Caco-2 (cell line): ENCODE measurements at places on chromosomes 12 and 14.
A peak's percentile ranks its signal among the peaks of the same experiment; 100 is the strongest.

DNA sequence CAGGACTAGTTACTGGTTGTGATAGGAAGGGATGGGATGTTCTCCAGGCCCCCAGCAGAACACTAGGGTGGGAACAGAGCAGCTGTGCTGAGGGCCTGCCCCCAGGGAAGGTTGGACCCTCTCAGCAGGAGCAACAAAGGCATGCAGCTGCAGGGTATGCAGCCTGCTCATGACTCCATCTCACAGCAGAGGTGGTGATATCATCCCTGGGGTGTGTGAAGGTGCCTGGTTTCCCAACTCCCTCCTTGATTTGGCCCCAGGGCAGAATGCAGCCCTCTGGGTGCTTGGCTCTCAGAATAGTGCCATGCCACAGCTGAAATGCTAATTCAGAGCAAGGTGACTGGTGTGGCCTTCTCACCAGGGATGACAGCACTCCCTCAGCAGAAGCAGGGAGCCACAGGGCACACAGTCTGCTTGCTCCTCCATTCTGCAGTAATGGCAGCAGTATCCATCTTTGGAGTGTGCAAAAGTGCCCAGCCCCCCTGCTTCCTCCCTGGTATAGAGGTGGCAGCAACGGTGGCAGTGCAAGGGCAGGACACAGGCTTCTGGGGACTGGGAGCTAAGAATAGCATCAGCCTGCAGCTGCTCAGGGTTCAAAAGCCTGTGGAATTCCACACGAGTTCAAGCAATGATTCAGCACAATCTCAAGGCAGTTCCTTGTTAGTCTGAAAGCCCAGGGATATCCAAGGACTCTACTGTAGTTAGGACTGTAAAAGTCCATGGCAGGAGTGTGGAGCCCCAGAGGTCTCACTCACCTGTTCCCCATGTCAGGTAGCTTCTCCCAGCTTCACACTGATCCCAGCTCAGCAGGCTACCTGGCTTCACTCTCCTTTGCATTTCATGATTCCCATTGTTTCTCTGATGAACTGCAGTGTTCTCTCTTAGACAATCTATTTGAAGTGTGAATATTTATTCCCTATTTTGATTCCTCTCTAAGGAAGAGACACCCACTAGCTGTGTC is 298.1 kb upstream of the FOXG1 start:
- no peak overlapping the region for H3K4me3 ChIP-seq
- H3K27ac ChIP-seq = no peak overlapping the region
- H3K36me3 ChIP-seq = no peaks in the 10 kb centered on the region
- no peaks in the 10 kb centered on the region for H3K27me3 ChIP-seq
- DNase-seq = no peak

GRCh38 chr12:95304673-95305198 is 87.1 kb downstream of the VEZT start:
- no peak overlapping the region for H3K4me3 ChIP-seq
- peaks cover 26% of the 10 kb centered on the region for H3K4me1 ChIP-seq
- no peaks in the 10 kb centered on the region for H3K36me3 ChIP-seq

GRCh38 chr12:124039276-124039675 is 66.3 kb downstream of the ZNF664 start:
- H3K4me3 ChIP-seq = no peak overlapping the region
- no peaks in the 10 kb centered on the region for H3K36me3 ChIP-seq
- H3K27ac ChIP-seq = no peak overlapping the region
- DNase-seq = no peak

DNA sequence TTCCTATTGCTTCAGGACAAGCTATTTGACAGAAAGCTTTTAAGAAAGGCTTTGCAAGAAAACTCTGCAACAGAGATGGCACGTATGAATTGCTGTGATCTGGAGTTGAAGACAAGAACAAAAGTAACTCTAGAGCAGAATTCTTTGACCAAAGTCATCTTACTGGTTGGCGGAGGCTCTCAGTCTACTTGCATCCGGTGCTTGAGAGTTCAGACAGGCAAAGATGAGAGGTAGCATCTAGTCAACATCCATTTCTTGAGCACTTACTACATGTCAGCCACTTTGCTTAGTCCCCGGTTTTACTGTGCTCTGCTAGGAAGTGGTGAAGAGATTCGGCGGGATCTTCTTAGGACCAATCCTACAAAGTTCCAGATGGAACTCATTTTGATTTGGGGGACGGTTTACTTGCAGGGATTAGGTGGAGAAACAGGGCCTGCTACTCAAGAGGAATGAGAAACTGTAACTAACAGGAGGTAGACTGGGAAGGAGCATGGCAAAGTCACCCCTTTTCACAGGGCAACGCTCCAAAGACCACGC is 404 bp upstream of the CCDC91 start:
- peak overlapping the region; percentile 82 for H3K4me3 ChIP-seq
- peak overlapping the region; percentile 98 for H3K27ac ChIP-seq
- peaks cover 11% of the 10 kb centered on the region; the same call in 1 of the 2 replicates for H3K4me1 ChIP-seq
- H3K36me3 ChIP-seq = no peaks in the 10 kb centered on the region
- no peaks in the 10 kb centered on the region for H3K27me3 ChIP-seq

DNA sequence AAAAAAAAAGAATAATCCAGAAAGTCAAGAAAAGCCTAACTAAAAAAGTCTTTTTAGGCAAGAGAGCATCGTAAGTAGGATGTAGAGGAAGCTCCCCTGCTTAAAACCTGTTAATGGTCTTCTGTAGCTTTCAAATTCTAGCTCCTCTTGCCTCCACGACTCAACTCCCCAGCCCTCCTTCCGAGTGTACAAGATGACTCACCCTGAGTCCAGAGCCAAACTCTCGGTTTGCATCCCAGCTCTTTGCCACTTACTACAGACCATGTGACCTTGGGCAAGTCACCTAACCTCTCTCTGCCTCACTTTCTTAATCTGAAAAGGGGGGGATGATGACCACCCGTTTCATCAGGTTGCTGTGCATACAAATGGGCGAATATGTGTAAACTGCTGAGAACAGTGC is 460.4 kb downstream of the DPF3 start:
- no peaks in the 10 kb centered on the region for H3K4me1 ChIP-seq
- no peak overlapping the region for H3K27ac ChIP-seq
- no peaks in the 10 kb centered on the region for H3K36me3 ChIP-seq
- no peak overlapping the region for H3K4me3 ChIP-seq
- H3K27me3 ChIP-seq = no peaks in the 10 kb centered on the region; the same call in 1 of the 2 replicates
- no peak for DNase-seq

DNA sequence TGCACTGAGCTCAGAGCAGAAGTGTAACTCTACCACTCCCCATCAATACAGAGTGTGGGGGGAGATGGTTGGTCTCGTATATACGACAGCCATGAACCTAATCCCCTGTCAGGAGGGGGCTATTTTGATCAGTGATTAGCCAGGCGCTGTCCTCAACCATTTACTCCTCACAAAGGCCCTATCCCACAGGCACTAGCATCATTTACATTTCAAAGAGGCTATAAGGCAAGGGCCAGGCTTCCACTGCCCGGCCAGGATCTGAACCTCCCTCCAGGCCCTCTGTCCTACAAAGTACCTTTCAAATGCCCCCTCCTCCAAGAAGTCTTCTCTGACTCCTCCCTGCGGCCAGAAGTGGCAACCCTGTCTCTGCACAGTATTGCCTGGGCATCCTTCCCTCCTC is 74.7 kb downstream of the ITPK1 start:
- no peak overlapping the region for H3K4me3 ChIP-seq
- DNase-seq = no peak
- peak overlapping the region; percentile 90 for H3K27ac ChIP-seq
- H3K27me3 ChIP-seq = no peaks in the 10 kb centered on the region
- H3K36me3 ChIP-seq = no peaks in the 10 kb centered on the region
- H3K4me1 ChIP-seq = peaks cover 77% of the 10 kb centered on the region

DNA sequence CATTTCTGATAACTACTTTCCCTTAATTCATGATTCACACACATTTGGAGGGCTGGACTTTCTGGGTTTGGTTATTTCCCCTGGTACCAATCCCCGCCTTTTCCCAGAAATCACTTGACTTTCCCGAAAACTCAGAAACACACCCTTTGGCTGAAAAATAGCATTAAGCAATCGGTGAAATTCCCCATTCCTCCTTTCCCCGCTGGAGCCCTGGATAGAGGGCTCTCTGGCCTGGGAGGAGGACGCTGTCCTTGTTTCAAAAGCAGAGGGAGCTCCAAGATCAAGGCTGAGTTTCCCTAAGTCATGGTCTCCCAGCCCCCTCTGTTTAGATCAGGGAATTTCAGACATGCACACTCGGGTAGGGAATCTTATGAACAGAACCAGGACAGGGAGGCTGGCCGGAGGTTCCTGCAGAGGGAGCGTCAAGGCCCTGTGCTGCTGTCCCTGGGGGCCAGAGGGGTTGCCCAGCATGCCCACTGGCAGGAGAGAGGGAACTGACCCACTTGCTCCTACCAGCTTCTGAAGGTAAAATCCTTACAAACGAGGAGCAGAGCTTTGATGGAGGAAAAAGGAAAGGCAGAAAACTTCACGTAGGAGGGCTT is at the start of gene C1S:
TSS of gene C1S (plus strand) at position 366 of the 602 bp plus-strand sequence. CDS start 1,195 bp downstream, outside the sequence.
- H3K27ac ChIP-seq = peak within 1 kb of the TSS; percentile 38
- no peaks in the 10 kb centered on the region for H3K27me3 ChIP-seq
- peak; percentile 78 for DNase-seq
- H3K36me3 ChIP-seq = no peaks in the 10 kb centered on the region

DNA sequence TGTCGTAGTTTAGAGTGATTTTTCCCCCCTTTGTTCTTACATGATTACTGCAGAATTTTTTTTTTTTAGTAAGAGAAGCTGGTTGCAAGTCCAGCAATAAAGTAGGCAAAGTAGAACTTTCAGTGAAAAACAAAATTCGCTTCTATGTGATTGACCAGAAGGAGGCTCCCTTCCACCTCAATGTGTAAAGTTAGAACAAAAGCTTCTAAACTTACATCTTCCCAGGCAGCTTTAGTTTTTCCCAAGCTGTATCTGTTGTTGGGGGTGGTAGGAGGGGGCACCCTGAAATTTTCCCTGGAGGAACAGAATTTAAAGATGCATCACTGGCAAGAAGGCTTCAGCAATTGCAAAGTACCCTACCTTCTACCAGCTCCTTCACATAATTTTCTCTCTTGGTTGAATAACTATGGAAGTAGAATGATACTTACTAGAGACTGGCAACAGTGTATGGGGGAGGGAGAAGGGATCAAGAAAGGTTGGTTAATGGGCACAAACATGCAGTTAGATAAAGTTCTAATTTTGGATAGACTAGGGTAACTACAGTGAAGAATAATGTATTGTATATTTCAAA is 87.3 kb upstream of the E2F7 start:
- DNase-seq = no peak
- no peaks in the 10 kb centered on the region for H3K4me1 ChIP-seq
- H3K36me3 ChIP-seq = no peaks in the 10 kb centered on the region
- no peak overlapping the region for H3K4me3 ChIP-seq
- H3K27me3 ChIP-seq = no peaks in the 10 kb centered on the region
- no peak overlapping the region for H3K27ac ChIP-seq

GRCh38 chr12:99498756-99499155 is 148.8 kb upstream of the GARIN6 start:
- H3K4me3 ChIP-seq = no peak overlapping the region
- no peaks in the 10 kb centered on the region for H3K4me1 ChIP-seq
- no peak for DNase-seq
- no peak overlapping the region for H3K27ac ChIP-seq
- H3K27me3 ChIP-seq = no peaks in the 10 kb centered on the region

- no peaks in the 10 kb centered on the region for H3K27me3 ChIP-seq
- no peak overlapping the region for H3K4me3 ChIP-seq
- no peaks in the 10 kb centered on the region for H3K36me3 ChIP-seq
Measured at GRCh38 chr14:85387181-85387580, 142.8 kb upstream of the FLRT2 start.

DNA sequence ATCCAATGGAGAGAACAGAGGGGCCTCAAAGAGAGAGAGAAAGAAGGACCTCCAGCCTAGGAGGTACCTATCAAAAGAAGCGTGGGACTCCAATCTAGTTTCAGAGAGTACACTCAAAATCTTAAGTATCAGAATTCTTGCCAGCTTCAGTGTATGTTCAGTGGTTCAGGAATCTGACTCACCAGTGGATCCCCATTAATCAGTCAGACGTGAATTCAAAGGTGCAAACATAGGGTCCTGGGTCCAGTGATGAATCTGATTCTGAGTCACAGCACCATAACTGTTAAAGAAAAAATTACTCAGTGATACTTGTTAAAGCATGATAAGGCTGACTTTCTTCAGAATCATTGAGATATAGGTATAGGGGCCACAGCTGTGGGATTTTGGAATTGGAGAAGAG is 33.2 kb downstream of the ETNK1 start:
- no peak overlapping the region for H3K4me3 ChIP-seq
- no peaks in the 10 kb centered on the region for H3K27me3 ChIP-seq
- peaks cover 3% of the 10 kb centered on the region; the same call in 1 of the 2 replicates for H3K4me1 ChIP-seq
- H3K27ac ChIP-seq = peak overlapping the region; percentile 15

- no peak overlapping the region for H3K4me3 ChIP-seq
- no peaks in the 10 kb centered on the region for H3K27me3 ChIP-seq
- no peak overlapping the region for H3K27ac ChIP-seq
- peaks cover 39% of the 10 kb centered on the region for H3K4me1 ChIP-seq
- no peaks in the 10 kb centered on the region for H3K36me3 ChIP-seq
- no peak for DNase-seq
Measured at GRCh38 chr12:52829986-52830770, 3.9 kb downstream of the KRT79 start.

DNA sequence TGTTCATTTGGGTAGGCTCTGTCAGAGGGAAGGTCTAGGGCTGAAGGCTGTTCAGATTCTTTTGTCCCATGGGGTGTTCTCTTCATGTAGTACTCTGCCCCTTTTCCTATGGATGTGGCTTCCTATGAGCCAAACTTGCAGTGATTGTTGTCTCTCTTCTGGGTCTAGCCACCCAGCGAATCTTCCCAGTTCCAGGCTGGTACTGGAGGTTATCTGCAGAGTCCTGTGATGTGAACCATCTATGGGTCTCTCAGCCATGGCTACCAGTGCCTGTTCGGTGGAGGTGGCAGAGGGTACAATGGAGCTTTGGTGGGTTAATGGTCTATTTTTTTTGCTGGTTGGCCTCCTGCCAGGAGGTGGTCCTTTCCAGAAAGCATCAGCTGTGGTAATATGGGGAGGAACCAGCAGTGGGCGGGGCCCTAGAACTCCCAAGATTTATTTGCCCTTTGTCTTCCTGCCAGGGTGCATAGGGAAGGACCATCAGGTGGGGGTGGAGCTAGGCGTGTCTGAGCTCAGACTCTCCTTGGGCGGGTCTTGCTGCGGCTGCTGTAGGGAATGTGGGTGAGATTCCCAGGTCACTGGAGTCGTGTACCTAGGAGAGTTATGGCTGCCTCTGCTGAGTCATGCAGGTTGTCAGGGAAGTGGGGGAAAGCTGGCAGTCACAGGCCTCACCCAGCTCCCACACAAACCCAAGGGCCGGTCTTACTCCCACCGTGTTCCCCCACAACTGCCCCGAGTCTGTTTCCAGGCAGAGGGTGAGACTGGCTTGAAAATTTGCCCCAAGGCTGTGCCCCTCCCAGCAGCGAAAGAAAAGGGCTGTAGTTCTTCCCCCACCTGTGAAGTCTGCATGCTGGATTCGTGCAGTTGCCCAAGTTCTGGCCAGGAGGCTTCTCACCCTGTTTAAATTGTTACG is 17.5 kb downstream of the MTRFR start:
- H3K36me3 ChIP-seq = peaks cover 6% of the 10 kb centered on the region
- H3K27ac ChIP-seq = peak overlapping the region; percentile 99
- H3K27me3 ChIP-seq = no peaks in the 10 kb centered on the region
- H3K4me1 ChIP-seq = peaks cover 25% of the 10 kb centered on the region

GRCh38 chr12:56082967-56083366 is 3.0 kb downstream of the ERBB3 start:
- peaks cover 24% of the 10 kb centered on the region for H3K4me1 ChIP-seq
- DNase-seq = no peak
- peak overlapping the region; percentile 74; the same call in 1 of the 2 replicates for H3K4me3 ChIP-seq
- H3K36me3 ChIP-seq = peaks cover 18% of the 10 kb centered on the region
- H3K27ac ChIP-seq = no peak overlapping the region
- no peaks in the 10 kb centered on the region for H3K27me3 ChIP-seq

- H3K36me3 ChIP-seq = no peaks in the 10 kb centered on the region
- peak overlapping the region; percentile 94 for H3K4me3 ChIP-seq
- H3K27ac ChIP-seq = no peak overlapping the region
- DNase-seq = no peak
Measured at GRCh38 chr12:104956870-104957718, 996 bp downstream of the SLC41A2 start.
